ENCODE measurements at places on chromosomes 12 and 14. TPM values are rescaled to one million over a fixed set of nuclear protein-coding genes. Genes with fewer than 3 reads are reported as not detected.

The CLEC2A gene
- total RNA-seq: not detected

The TRMT61A gene
- 8.2 TPM for total RNA-seq

The TSPAN8 gene
- 0.43 TPM for total RNA-seq

The RNF212B gene
- not detected for total RNA-seq

The HOXC6 gene
- total RNA-seq: 1.6 TPM

The P2RX2 gene
- total RNA-seq: not detected

The RASSF8 gene
- 60.6 TPM for total RNA-seq

The OVCH1 gene
- under 0.01 TPM for total RNA-seq

The CPNE8 gene
- 21.2 TPM for total RNA-seq

The TFCP2 gene
- total RNA-seq: 7.8 TPM

The REP15 gene
- total RNA-seq: 1.3 TPM

The RAD9B gene
- 1.3 TPM for total RNA-seq

The KRT85 gene
- not detected for total RNA-seq
